ENCODE measurements at places on chromosomes 7 and 10. TPM values are rescaled to one million over a fixed set of nuclear protein-coding genes. Genes with fewer than 3 reads are reported as not detected.
A peak's percentile ranks its signal among the peaks of the same experiment; 100 is the strongest.

GRCh38 chr7:154584352-154585252, 418.3 kb downstream of the PAXIP1 start:
- no peak for DNase-seq

- DNase-seq: no peak
These were observed 112.3 kb upstream of the PHYHIPL start for GRCh38 chr10:59064080-59064692.

CDK14 gene
- 3.0 TPM for total RNA-seq

DNA sequence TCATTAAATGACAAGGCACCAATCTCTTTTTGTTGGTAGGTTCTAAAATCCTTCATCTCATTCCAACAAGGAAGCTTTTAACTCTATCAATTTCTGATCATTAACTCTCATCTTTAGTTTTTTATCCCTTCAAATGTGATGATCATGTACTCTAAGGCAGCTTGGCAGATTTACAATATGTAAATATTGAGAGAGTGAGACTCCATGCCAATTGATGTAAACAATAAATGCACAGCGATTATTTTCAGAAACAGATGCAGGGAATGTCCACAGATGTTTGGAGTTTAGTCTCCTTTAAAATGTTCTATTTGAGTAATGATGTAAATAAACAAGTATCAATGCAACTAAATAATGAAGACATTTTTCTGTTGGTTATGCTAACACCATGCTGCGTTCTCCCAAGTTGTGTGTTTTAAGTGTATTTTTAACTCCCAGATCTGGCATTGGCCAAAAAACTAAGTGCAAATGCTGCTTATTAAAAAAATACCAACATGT, 213.8 kb downstream of the AHR start:
- DNase-seq: no peak

- DNase-seq: no peak
These were observed 16.9 kb upstream of the RHOBTB1 start for GRCh38 chr10:60960913-60961312.

INMT gene
- 0.13 TPM for total RNA-seq

DNA sequence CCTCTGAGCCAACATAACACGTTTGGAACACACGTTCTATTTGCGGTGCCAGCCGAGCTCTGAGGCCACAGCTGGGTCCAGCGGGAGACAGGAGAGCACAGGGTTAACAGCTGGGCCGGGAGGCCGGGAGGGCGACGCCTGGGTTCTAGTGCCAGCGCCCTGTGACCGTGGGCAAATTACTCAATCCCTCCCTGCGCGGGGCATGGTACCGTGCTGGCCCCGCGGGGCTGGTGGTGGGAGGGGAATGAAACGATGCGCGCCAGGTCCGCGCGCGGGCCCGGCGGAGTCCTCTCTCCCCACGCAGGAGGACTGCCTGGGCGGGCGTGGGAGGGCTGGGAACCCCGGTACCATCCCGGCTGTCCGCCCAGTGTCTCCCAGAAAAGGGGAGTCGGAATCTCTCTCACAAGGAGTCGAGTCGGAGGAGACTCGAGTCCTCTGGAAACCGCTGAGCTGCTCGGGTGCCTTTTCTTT, 30.4 kb downstream of the LEP start:
- no peak for DNase-seq

DNA sequence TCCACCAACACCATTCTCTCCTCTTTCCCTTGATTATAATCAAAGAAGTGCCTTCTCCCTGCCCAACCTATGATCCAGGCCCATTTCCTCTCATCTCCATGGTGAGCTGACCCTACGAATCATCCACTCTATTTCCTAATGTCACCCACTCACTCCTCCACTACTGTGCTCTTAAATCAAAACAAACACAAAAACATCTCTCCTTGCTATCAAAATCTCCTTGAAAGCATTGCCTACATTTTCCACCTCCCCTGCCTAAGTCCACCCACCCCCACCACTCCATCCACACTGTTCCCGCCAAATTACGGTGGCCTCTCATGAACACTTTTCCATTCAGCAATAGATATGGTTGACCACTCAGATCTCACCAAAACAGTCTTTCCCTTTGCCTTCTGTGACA, 5.3 kb downstream of the DYDC1 start:
- no peak for DNase-seq

- DNase-seq: no peak
These were observed 97.7 kb upstream of the RET start for GRCh38 chr10:42979181-42979580.

FEZF1 gene
- not detected for total RNA-seq

GRCh38 chr10:90530521-90530920, 327.3 kb downstream of the HTR7 start:
- no peak for DNase-seq

KIF11 gene
- total RNA-seq: 47.8 TPM

GRCh38 chr7:31302356-31302755, 38.2 kb downstream of the NEUROD6 start:
- no peak for DNase-seq

ASIC3 gene
- total RNA-seq: 1.3 TPM

DNA sequence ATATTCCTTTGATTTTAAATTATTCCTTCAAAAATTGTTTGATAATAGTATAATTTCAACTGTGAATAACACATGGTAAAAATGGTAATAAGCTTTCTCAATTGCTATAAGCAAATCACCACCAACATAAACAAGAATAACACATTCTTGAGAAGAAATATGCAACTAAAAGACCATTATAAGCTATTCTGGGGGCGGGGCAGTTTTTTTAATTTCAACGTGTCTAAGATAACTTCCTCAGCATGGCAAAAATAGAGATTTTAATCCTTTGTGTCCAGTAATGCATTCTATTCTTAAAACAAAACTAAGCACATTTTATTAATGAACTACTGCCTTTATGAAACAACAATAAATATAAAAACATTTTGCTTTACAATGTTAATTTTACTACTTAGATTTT, 1.5 kb downstream of the DNAJC12 start:
- DNase-seq: no peak

DNA sequence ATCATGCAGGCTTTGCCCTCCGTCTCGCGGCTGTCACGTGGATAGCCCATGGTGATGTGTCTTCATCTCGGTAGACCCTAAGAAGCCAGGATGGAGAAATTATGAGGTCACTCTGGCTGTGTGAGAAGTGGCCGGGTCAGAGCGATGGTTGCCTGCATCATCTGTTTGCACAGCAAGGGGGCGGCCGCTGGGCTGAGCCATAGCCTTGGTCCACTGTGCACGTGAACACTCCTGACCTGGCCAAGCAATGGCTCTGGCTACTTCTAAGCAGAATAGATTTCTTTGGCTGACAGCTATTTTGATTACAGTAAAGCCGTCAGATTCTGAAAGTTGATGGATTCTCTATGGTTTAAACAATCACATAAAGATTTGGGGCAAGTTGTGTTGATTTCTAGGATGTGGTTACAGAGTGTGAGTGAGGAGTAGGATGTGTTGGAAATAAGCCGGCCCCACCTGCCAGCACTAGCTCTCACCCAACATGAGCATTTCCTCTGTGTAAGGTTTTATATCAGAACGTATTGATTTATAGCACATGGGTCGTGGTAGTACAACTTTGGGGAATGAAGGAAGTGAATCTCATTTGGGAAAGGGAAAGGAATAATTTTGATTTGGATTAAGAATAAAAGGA, 214.4 kb upstream of the GPR26 start:
- DNase-seq: no peak

- DNase-seq: no peak
These were observed 1.3 kb upstream of the ITPRIP start for GRCh38 chr10:104339469-104340110.

DNA sequence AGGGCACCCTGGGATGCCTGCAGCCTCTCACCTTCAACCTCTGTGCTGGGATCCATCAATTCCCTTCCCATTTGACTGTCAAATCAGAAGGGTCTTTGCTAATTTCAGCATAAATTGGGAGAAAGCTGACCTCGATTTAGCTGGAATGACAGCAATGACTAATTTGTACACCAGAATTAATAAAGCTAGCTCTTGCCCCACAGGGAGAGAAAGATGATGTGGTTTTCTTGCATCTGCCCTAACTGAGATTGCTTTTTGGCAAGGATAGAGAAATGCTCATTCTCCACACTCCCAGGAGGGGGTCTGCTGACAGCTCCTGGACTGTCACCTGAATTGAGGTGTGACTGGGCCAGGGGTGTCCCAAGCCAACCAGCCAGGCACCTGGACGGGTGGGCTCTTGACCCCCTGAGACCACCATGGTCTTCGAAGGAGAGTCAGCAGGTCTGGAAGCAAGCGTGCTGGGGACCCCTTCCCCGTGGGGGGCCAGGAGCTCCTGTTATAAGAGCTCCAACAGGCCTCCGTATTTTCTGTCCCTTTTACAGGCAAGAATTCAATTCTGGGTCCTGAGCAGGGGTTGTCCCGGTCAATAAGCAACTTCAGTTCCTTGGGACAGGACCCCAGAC, 42.1 kb downstream of the RBM17 start:
- no peak for DNase-seq

- no peak for DNase-seq
These were observed 55.8 kb downstream of the UNCX start for GRCh38 chr7:1288390-1288995.

- DNase-seq: no peak
These were observed 265.7 kb upstream of the NPY start for GRCh38 chr7:24018331-24018730.

AHR gene
- 36.6 TPM for total RNA-seq

- DNase-seq: no peak
These were observed 167.5 kb upstream of the MEOX2 start for GRCh38 chr7:15853832-15854470.

- no peak for DNase-seq
These were observed 94.3 kb upstream of the PDE1C start for GRCh38 chr7:32164341-32164996.

GRCh38 chr10:26474026-26474425, 35.9 kb downstream of the APBB1IP start:
- DNase-seq: no peak

FBXL13 gene
- 2.5 TPM for total RNA-seq

NUTM2E gene
- 0.08 TPM for total RNA-seq

DNA sequence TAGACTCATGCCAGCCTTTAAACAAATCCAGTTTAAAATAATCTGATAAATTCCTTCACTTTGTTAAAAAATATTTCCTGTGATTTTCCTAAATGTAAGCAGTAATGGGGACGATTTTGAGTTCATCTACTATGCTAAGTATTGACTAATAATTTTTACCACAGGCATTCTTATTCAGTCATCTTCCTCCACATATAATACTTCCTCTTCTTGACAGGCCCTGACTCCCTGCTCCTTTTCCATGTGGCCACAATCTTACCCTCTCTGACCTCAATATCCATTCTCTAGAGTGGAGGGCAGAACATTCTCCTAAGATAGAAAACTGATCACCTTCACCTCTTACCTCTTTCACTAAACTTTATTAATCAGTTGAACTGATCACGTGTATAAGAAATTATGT, 7.8 kb downstream of the DNAJC2 start:
- no peak for DNase-seq

DNA sequence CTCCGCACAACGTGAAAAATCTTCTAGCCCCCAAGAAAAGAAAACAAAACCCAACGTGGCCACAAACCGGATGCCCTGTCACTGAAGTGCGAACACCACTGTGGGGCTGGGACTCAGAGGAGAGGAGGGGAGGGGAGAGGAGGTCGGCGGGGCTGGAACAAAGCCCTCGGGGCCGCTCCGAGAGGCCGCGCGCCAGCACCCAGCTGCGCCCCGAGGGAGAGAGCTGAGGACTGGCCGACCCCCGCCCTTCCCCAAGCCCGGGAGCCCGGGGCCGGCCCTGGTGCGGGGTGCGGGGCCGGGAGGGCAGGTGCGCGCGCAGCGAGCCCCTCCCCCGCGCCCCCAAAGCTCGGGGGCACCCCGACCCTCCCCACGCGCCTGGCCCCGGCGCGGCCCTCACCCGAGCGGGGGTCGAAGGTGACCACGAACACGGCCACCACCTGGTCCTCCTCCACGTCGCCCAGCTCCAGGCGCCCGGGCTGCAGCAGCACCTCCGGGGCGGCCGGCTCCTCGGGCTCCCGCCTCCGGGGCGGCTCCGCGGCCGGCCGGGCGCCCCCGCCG, 398 bp downstream of the DENND11 start:
- DNase-seq: no peak

GRCh38 chr7:156539999-156540398, 100.6 kb upstream of the RNF32 start:
- DNase-seq: no peak

DNA sequence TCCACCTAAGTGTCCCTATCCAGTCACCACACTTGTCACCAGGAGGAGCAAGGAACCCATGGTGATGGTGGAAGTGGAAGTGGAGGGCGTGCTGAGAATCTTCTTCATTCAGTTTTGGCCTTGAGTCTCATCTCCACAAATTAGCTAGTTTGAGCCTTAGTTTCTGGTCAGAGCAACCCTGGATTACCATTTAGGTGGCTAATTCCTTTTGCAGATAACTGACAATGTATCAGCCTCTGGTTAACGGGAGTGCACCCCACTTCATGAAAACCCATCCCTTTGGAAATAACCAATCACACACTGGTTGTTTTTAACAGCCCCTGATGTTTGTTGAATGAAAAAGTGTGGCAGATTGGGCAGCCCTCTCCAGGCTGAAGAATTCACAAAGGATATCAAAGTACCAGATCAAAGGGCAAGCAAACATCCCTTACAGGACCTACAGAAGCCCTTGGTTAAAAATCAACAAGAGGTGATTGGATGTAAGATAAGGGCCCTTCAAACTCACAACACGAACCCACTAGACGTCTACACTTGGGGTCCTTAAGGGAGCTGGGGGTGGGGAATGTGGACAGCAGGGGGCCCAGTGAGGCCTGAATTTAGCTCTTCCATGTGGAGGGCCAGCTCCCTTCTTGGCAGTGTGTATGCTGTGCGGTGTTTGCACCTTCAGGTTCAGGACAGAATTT, 37.1 kb upstream of the SLF2 start:
- no peak for DNase-seq

DNA sequence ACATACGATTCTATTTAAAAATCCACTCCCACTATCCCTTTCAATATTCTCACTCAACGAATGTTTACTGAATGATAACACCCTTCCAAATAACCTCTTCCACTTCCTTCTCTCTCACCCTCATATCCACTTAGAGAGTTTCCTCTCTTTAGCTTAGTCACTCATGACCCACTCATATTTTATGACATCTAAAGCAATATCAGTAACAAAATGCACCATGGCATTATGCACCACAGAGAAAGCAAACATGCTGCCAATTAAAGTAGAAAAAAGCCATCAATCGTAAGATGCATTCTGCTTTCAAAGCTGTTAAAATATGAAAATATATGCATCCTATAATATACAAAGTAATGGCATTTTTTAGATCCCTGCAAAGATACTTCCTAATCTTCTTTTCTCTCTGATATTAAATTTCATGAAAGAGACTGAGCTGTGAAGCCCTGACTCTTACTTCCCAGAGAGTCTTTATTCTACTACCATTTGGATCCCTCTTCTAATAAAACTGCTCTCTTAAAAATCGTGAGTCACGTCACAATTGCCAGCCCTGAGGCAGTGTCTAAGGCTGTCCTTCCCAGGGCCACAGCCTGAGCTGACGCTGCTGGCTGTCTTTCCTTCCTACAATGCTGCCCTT, 283.0 kb upstream of the KLF6 start:
- no peak for DNase-seq

- no peak for DNase-seq
These were observed 575.2 kb upstream of the MKI67 start for GRCh38 chr10:128701381-128701780.

GRCh38 chr7:63040966-63041610, 957.6 kb upstream of the ZNF722 start:
- no peak for DNase-seq

- DNase-seq: no peak
These were observed at the start of gene NRP1 for GRCh38 chr10:33334153-33334804. TSS of gene NRP1 (minus strand) at chr10:33334667. CDS start at chr10:33334382, 285 bp downstream.

GRCh38 chr7:3493499-3493898, 192.4 kb downstream of the SDK1 start:
- peak; percentile 7 for DNase-seq
